ENCODE measurements at places on chromosomes 12 and 14.

GRCh38 chr12:99059824-99060511, 414.9 kb downstream of the APAF1 start:
- no peak for DNase-seq

DNA sequence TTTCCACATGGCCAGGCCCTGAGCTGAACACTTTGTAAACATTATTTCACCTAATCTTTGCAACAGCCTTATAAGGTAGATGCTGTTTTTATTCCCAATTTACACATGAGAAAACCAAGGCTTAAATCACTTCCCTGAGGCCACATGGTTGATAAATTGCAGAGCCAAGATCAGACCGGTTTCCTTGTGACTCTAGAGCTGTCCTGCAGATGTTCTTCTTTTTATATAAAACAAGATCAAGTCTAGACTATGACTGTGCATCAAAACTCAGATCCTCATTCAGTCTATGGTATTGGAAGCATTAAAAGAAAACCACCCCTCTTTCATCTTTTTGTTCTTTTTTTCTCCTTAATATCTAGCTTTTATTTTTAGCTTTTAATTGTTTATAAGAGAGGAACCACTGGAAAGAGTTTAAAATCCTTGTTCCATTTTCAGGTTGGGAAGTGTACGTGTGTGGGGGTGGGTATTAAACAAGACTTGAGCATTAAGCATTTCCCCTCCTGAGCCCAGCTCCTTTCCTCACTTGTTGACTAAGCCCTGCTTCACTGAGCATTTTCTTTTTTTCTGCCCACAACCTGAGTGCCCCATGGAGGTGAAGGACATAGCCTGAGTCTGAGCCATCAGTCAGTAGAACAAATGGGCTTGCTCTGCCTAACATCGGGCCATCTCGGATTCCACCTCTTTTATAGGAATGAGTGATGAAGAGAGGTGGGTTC, 45.4 kb downstream of the GPATCH2L start:
- DNase-seq: no peak

- DNase-seq: no peak
Observed at GRCh38 chr14:31400031-31400638, 20.2 kb downstream of the HEATR5A start.

GRCh38 chr12:124583854-124584253, 16.4 kb upstream of the NCOR2 start:
- no peak for DNase-seq

DNA sequence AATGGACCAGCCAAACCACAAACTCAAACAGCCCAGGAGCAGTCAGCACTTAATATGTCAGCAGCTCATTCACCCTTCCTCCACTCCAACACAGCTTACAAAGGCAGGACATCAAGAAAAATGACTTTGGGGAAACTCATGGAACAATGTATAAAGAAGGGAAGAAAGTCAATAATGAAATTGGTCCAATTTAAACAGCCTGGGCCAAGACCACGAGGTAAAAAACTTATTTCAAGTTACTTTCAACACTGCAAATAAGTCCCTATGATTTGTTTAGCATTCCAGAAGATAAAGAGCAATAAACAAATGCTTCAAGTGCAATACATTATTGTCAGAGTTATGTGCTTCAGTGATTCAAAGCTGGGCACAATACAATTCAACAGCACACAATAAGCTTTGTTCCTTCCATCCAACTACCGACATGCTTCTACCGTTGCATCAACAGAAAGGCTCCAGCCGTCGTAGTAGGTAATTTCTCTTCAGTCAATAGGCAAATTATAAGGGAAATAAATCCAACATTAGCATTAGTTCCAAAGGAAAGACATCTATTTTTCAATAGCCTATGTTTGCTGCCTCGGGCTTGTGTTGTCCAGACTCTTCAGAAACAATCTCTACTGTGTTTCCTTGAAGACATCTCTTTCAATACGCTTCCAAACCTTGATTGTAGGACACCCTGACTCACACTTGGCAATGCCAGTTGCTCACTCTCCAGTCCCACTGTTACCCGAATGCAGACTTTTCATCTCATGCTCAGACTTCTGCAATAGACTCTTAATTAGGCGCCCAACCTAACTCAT, 225.7 kb downstream of the NUAK1 start:
- DNase-seq: no peak

DNA sequence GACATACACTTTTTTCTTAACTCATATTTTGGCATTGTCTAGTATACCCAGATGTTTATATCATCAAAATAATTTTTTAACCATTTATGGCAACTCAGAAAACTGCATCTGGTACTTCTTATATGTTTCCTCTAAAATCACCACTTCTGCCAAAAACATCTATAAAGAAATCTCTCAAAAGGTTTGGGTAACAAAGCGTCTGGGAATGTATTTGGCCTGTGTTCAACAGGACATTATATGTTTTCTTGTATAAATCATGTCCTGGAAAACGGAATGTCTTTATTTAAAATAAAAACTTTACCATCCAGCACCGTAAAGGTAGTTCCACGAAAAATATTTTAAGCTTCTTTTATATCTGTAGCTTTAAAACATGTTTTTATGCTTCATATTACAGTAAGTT, 36.1 kb upstream of the FBLN5 start:
- no peak for DNase-seq

DNA sequence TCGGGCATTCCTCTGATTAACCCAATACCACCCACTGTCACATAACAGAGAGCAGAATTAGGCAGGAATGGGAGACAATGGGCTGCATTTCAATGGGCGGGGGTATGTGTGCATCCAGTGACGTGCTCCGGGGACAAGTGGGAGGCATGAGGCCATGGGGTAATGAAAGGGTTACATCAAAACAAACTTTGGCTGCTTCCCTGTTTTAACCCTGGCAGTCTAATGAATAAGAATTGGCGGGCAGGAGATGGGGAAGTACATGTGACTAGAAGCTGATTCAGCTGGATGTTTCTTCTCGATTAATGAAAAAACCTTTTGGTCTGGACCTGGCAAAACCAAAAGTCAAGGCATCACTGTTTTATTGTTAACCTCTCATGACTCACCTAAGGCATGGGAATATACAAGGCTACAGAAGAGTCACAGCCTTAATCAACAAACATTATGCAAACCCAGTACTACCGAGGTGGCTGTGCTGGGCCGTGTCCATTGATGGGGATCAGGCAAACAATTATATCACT, 44.2 kb downstream of the SOCS2 start:
- no peak for DNase-seq

GRCh38 chr14:76121089-76121748, 30.5 kb upstream of the GPATCH2L start:
- DNase-seq: no peak

GRCh38 chr14:64873506-64874219, 6.0 kb downstream of the SPTB start:
- DNase-seq: no peak

DNA sequence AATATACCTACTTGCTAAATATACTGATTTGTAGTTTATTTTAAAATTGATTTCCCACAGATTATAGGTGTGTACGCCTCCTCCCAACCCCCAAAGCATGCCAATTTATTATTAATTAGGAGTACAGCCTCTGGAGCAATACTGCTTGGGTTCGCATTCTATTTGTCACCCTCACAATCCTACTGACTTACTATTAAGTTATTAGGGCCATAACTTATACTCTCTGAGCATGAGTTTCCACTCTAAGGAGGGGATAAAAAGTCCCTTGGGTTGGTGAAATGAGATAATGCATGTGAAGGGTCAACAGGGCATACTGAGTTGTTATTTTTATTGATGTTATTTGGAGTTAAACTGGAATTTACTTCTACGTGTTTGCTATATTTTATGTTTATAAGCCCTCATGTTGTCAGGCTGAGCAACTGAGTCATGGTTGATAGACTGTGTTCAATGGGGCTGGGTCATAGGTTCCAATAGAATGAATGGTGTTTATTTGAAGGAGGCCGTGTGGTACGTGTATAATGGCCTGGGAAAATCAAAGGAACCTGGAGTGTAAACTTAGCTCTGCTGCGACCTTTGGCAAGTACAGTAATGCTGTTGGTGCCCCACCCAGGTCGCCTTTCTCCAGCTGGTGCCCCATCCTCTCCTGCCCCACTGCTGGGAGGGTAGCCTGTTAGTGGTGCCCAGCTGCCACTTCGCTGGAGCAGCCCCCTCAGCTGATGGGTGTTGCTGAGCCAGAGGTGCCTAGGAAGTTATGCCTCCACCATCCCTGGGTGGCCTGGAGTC, 99.3 kb upstream of the PTPRB start:
- no peak for DNase-seq

DNA sequence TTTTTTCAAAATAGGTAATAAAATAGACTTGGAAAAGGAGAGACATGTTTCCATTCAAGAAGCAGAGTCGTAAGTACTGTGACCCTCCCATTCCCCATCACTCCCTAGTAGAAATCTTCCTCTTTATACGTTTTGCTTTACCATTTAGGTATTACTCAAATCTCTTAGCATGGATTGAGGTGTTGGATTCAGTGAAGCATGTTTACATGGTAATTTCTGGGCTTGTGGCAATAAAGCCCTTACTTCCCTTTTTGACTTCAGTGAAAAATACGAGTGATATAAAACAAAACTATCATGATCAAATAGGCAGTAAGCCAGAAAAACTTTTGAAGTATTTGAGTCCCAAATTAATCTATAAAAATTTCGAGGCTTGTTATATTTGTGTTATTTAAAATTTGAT, 27.4 kb downstream of the RAB21 start:
- no peak for DNase-seq

DNA sequence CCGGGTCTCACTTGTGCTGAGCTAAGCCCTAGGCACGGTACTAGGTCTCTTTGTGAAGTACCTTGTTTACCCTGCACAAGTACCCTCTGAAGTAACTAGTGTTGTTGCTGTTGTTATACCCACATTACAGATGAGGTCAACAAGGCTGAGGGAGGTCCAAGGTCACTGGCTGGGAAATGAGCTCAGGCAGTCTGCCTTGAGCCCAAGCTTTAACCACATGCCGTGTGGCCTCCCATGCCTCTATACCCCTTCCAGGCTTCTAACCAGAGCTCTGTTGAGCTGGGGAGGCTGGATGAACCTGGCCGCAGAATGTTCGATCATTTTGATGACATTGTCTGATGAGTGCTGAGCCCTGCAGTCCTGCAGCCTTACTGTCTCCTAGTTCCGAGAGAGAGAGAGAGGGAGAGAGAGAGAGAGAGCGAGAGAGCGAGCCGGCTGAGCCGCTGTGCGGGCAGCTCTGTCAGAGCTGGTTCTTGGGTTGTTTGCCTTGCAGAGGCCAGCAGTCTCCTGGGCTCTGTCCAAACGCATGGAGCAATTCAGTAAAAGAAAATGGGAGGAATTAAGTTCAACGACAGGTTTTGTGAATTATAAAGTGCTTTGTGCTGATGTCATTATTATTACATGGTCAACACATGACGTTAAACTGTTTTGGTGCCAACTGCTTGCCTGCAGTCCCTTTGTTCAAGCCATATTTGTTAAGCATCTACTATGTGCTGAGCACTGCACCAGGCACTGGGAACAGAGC, 13.1 kb downstream of the JDP2 start:
- DNase-seq: no peak

- no peak for DNase-seq
Observed at GRCh38 chr14:93271111-93271510, 61.7 kb downstream of the BTBD7 start.

DNA sequence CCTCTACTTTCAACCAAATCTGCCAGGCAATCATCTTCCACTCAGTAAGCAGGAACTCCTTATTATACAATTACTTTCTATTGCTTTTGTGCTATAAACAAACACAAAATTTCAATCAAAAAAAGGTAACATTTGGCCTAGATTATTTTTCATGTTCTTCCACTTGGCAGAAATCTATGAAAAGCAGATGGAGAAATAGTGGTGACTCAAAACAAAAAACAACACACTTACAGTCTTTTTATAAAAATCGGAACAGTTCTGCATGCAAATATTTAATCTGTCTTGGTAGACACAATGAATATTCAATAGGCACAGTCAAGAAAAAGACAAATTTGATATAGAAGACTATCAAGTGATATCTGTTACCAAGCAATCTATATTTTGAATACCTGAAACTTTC, 376.8 kb downstream of the RPS29 start:
- DNase-seq: no peak

DNA sequence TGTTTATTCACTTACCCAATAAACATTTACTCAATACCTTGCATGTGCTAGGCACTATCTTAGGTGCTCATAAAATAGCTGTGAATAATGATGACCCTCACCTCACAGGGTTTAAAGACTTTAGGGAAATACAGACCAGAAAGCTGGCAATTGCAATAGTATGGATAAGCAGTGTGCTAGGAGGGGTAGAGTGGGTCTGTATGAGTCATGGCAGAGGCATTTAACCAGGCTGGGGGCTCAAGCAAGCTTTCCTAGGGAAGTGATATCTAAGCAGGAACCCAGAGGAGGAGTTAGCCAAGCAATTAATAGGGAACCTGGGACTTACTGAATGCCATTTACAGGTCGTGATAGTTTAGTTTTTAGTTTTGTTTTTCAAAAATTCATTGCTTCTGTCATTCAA, 123.9 kb upstream of the CCDC198 start:
- peak; percentile 47 for DNase-seq

DNA sequence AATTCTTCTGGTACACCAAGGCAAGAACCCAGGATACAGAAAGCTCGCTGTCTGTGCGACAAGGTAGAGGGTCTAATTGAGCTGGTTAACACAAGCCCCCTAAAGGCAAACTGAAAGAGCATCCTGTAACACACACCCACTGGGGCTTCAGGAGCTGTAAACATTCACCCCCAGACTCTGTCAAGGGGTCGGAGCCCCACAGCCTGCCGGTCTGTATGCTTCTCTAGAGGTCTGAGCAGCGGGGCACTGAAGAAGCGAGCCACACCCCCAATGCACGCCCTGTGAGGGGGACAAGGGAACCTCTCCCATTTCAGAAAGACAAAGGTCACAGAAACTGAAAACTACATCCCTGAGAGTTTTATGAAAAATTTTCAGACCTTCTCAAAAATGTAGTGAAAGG, 1.3 kb upstream of the IPO8 start:
- DNase-seq: no peak

DNA sequence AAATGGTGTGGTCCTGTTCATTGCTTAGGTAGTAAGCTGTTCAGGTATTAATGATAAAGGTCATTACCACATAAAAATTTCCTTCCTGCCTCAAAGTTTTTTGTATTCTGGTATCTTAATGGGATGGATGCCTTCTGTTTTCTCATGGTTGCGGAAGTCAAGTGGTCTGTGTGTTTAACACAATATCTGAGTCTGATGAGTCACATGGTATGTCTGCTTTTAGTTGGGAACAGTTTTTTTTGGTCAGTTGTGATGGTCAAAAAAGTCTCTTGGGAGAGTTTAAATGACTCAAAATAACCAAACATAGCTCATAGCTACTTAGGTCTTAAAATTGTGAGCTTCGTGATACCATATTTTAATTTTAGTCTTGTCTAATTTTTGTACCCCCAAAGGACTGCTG, 40.7 kb downstream of the STK38L start:
- DNase-seq: no peak

GRCh38 chr12:24232531-24232930, 283.1 kb upstream of the SOX5 start:
- no peak for DNase-seq

DNA sequence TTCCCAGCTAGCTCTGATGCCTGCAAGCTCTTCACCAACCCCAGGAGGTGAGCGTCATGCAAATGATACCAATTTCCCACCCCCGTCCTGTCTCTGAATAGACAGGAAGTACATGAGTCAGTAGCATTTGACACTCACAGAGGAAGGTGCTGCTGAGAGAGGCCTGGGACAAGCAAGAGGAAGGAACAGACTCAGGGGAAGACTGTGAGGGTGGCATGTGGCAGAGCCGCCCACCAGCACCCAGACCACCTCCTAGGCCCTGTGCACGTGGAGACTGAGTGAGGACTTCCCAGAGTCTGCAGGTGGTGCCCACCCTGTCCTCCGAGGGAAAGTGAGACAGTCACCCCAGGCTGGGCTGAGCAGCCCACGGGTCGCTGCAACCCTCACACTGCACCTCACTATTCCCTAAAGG, 199.5 kb upstream of the SFSWAP start:
- no peak for DNase-seq
